Activated CD4-positive, alpha-beta T cell treated with anti-CD3 and anti-CD28 coated beads, Interleukin-2, amount 50 U/mL, for 4 hours (primary cell): ENCODE measurements at places on chromosomes 4 and X.

DNA sequence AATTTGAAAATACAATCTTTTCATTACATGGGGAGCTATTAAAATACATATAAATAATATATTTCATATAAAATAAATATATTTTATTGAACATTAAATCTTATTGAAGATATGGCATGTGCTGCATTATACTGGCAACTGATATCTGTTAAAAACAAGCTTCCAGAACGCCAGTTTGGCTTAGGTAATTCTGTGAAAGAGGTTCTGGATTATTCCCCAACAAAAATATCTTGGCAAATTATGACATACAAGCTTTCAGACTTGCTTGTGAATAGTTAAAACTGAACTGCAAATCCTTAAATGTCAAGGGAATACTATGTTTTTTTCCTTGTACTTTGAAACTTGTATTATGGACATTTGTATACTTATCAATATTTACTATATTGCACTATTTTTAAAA, 210.2 kb upstream of the LCORL start:
- DNase-seq: no peak

DNA sequence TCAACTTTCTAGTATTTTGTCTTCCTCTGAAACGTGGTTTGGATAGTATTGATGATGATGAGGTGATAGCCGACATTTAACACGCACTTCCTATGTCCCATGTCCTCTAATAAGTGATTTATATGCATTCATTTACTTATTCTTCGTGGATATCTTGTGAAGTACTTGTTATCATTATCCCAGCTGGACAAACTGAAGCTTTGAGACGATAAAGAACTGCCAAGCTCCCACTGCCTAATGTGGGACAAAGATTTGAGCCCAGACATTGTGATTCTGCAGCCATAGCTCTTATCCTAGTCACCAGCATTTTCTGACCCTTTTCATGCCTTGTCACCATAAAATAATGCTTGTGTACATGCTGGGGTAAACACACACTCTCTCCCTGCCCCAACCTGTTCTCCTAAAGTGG, 92.5 kb downstream of the RAPGEF2 start:
- no peak for DNase-seq

- no peak for DNase-seq
Measured at GRCh38 chrX:150224676-150225075, 138.4 kb upstream of the MAMLD1 start.

- DNase-seq: no peak
Measured at GRCh38 chrX:118736394-118737010, 9.1 kb downstream of the IL13RA1 start.

DNA sequence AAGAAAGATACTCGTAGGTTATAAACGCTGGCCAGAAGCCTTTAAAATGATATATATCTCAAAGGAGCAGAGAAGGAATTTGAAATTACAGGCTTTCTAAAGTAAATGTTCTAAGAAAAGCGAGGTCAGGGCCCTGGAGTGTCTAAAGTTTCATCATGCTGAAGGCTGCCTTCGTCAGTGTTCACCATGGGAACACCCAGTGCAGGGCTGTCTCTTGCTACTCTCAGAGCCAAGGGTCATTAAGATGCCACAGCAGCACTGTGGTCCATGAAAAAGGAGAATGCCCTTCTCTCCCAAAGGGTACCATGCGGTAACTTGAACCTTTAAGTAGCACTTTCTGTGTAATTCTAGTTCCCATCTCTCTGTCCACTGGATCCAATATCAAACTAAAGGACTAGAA, 174.5 kb upstream of the NWD2 start:
- no peak for DNase-seq

DNA sequence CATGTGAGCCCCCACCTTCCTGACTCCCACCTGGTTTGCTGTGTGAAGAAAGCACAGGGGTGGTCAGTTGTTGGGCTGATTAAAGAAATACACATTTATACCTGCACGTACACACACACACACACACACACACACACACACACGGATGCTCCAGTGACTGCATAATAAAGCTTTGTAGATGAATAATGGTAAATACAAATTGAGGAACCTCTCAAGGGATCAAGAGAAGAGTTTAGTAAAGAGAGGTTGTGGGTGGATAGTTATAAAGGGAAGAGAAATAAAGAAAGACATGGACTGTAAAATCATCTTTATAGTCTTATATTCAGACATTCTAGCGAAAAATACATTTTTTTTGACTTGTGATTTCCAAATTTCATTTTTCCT, 144.1 kb downstream of the MGST2 start:
- DNase-seq: no peak

DNA sequence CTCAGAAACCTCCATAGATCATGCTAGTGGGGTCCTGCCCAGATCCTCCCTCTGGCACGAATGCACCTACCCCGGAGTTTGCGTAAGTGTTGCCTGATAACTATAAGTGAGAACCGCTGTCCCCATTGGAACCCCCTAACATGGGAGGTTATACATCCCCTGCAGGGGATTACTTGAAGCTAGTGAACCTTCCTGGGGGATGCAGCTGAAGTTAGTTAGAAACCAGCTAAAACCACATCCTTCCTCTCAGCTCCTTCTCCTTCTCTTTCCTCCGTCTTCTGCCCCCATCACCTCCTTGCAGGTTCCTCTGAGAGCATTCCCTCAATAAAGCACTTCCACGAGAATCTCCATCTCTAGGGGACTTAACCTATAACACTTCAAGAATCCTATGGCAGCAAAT, 95.0 kb downstream of the ZNF827 start:
- DNase-seq: no peak

DNA sequence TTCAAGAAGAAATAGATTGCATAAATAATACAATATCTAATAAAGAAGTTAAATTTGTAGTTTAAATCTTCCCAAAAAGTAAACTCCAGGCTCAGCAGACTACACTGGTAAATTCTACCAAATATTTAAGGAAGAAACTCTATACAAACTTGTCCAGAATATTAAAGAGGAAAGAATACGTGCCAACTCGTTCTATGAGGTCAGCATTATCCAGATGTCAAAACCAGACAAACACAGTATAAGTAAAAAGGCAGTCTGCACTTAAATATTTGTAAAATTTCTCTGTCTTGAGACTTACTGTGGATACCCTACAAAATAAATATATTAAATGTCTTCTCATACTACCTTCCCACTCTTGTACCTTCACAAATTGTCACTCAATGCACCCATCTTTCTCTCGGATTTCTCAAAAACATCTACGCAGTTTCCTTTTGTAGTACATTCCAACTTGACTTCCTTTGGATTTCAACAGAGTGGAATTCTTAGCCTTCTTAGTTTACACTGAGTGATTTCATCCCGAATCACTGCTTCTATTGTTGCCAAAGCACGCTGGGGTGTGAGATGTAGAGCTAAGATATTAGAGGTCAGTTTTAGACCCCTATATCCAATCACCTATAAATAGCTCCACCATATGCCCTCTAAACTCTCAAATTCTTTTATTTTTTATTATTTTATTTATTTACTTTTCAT, 71.6 kb upstream of the MAB21L2 start:
- DNase-seq: no peak
